ENCODE measurements at places on chromosomes 4 and X.

DNA sequence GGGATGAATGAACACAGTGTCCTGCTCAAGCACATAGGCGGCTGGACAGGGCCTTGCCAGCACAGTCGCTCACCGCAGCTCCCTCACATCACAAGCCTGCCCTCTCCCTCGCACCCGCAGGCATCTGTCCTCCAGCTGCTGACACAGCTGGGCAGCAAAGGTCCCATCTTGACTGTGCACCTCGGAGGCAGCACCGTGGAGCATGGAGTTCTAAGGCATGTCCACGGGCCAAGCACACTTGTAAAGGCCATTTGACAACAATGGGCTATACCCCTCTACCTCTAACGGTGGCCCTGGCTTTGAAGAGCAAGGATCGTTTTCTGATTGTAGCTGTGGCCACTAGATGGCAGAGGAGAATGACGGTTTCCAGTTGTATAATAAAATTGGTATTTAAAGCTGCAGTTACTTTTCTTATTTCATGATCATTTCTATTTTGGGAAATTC lies 53.8 kb downstream of the APLN start:
- peak; percentile 44 for DNase-seq

DNA sequence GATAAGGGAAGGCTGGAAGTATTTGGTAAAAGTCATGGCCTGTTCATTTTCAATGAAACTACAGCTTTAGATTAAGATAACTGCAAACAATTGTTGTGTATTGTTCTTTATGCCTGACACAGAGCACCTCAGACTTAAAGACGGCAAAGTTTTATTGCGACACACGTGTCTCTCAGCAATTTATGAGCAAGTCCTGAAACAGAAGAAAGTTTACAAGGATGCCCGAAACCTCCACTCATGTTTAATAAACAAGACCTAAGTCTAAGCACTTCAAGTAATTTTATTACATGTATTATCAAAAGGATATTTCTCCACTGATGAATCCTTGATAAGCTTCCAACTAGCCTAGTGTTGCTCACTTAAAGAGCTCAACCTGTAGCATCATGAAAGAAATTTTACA lies 51.0 kb downstream of the DHX15 start:
- DNase-seq, result no peak

GRCh38 chr4:78602334-78602733 lies 50.8 kb downstream of the ANXA3 start:
- DNase-seq, result no peak

GRCh38 chrX:34557733-34558132 lies 99.4 kb downstream of the TMEM47 start:
- DNase-seq, result no peak

DNA sequence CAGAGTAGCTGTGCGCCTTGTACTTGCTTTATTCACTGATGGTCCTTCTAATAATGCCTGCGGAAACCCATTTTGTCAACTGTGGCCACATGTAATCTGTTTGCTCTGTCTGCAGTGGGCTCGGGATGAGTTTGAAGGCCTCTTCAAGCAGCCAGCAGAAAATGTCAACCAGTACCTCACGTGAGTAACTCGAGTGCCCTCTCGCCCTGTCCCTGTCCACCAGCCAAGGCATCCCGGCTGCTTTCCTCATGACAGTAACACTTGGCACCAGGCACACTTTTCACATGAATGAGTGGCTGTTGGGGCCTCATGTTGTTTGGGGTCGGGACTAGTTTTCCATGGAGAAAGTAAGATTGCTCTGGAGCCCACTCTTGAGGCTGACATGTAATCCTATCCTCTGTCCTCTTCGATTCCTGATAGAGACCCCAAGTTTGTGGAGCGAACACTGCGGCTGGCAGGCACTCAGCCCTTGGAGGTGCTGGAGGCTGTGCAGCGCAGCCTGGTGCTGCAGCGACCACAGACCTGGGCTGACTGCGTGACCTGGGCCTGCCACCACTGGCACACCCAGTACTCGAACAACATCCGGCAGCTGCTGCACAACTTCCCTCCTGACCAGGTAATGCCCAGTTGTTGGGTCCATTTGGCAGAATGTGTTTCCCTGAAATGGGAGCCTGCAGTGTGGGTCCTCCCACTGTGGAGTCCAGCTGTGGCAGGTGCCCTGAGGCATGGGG lies 8.8 kb upstream of the CDK16 start:
- no peak for DNase-seq

GRCh38 chr4:38166082-38166481 lies 205.9 kb downstream of the PTTG2 start:
- no peak for DNase-seq

DNA sequence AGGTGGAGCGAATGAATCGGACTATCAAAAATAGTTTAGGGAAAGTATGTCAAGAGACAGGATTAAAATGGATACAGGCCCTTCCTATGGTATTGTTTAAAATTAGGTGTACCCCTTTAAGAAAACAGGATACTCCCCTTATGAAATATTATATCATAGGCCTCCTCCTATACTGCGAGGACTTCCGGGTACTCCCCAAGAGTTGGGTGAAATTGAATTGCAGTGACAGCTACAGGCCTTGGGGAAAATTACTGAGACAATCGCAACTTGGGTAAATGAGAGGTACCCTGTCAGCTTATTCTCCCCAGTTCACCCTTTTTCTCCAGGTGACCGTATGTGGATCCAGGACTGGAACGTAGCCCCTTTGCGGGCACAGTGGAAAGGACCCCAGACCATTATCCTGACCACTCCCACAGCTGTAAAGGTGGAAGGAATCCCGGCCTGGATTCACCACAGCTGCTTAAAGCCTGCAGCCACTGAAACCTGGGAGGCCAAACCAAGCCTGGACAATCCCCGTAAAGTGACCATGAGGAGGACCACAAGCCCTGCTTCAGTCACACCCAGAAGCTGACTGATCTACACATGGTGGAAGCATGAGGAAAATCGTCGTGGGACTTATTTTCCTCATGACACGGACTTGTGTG lies 1138.1 kb downstream of the ARAP2 start:
- no peak for DNase-seq

DNA sequence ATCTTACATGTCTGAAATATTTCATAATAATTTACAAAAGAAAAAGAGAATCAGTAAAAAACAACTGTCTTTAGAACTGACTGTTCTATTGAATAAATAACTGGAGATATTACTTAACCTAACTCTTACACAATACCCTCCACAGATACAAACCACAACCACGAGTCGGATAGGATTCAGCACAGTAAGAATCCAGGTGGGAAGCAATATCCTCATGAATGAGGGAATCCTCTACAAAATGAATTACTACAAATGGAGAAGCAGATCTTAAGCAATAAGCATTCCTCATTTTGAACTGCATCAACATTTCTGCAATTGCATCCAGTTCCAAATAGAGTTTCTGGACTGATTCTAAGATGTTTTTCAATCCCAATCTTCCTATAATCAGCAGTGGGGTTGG lies 227.1 kb downstream of the SH2D1A start:
- no peak for DNase-seq

DNA sequence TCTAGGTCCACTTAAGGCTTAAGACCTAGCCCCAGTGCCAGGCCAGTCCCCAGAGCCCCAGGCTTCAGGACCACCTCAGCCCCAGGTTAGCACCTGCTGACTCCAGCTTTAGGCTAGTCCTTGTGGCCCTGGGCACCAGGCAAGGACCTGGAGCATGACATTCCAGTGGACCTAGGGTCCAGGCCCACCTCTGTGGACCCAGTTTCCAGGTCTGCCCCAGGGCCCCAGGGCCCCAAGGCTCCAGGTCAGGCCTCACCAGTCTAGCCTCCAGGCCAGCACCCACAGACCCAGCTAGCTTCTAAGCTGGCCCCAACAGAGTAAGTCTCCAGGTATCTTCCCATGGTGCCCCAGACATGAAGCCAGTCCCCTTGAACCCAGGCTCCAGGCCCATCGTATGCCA lies 97.5 kb downstream of the QRFPR start:
- no peak for DNase-seq
